ENCODE measurements at places on chromosomes 1 and 21.

DNA sequence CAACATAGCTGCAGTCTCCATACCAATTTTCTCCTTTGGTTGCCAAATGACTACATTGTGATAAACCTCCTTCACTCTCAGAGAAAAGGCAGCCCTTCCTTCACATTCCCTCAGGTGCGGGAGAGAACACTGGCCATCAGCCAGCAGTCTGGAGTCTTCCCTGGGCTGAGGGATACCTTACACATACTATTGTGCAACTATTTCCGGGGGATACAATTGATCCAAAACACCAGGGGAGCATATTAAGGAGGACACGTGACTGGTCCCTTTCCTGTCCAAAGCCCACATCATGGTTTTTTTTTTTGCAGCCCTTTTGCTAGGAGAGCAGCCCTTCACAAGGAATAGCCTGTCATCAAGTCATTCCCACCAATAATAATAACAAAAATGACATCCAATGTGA lies 172.1 kb upstream of the ZRANB2 start:
- DNase-seq: no peak

- DNase-seq: no peak
Observed at GRCh38 chr1:229195246-229195645, 75.7 kb upstream of the RAB4A start.

DNA sequence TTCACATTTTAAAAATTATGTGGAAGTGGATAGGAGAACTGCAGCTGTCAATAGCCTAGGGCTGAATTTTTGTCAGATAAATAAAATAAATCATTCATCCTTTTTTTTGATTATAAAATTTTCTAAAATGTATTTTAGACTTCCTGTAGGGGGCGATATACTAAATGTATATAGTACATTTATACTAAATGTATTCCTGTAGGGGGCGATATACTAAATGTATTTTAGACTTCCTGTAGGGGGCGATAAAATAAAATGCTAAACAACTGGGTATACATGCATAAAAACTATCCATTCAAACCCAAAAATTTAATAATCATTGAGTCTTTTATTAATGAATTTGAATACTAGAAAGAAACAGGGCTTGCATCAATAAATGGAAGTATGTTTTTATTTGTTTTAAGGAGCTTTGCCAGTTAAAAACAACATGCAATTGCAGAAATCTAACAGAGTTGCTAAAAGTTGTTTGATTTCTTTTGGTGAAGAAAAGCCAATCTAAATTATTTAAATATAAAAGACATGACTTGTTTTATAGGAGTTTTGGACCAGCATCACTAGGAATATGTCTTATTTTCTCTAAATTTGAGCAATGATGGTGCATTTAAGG lies 31.4 kb downstream of the CLCA1 start:
- no peak for DNase-seq

GRCh38 chr1:205118752-205119151 lies 3.0 kb downstream of the RBBP5 start:
- DNase-seq: no peak

- DNase-seq: no peak
Observed at GRCh38 chr1:214970016-214970415, 112.5 kb upstream of the KCNK2 start.

DNA sequence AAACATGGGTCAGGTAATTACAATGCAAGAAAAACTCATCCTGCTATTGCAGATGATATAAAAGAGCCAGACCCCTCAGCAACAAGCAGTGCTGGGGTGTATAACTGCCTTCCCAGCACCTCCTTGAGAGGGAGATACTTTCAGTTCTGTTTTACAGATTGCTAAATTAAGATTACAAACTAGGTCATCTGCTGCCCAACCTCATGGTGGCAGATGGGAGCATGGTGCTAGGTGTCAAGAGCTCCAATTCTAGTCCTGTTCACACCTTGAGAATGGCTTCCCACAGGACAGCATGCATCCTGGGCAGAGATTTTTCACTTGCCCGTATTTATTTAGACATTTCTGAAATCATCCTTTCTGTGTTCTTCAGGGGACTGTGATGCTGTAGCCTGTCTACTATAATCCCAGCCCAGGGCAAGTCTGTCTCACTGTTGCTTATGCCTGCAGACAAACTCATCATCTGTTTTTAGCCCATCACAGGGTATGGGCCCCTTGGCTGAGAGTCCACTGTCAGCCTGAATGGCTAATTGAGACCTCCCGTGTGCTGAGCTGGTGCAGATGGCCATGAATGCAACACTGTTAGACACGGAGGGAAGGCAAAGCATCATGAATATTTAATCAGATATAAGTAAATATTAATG lies 40.2 kb upstream of the PBX1 start:
- peak; percentile 20 for DNase-seq

GRCh38 chr1:84996846-84997666 lies at the start of gene MCOLN2:
TSS of gene MCOLN2 (minus strand) at chr1:84997113. CDS start at chr1:84996872, 241 bp downstream.
- DNase-seq: peak; percentile 43

GRCh38 chr21:29149808-29150425 lies 19.5 kb downstream of the MAP3K7CL start:
- DNase-seq: no peak

- no peak for DNase-seq
Observed at GRCh38 chr1:206713910-206714312, 29.2 kb downstream of the MAPKAPK2 start.

DNA sequence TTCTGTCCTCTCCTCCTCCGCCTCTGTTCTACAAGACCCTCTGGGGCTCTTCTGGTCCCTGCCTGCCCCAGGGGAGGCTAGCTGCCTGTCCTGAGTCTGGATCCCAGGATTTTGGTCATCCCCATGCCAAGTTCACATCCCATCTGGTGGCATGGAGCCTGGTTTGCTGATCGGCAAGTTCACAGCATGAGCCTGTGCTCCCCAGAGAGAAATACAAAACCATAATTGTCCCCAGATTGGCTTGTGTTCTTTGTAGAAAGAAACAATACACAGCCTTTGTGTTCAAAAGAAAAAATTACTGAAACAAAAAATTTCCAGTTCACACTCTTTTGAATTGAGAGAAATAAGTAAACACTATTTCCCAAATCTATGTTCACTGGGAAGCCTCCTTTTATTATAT lies 149.4 kb upstream of the ZC3H12A start:
- no peak for DNase-seq

GRCh38 chr1:10901091-10901890 lies 104.8 kb upstream of the CASZ1 start:
- DNase-seq: no peak

GRCh38 chr1:27338751-27339150 lies 3.1 kb upstream of the SYTL1 start:
- no peak for DNase-seq

DNA sequence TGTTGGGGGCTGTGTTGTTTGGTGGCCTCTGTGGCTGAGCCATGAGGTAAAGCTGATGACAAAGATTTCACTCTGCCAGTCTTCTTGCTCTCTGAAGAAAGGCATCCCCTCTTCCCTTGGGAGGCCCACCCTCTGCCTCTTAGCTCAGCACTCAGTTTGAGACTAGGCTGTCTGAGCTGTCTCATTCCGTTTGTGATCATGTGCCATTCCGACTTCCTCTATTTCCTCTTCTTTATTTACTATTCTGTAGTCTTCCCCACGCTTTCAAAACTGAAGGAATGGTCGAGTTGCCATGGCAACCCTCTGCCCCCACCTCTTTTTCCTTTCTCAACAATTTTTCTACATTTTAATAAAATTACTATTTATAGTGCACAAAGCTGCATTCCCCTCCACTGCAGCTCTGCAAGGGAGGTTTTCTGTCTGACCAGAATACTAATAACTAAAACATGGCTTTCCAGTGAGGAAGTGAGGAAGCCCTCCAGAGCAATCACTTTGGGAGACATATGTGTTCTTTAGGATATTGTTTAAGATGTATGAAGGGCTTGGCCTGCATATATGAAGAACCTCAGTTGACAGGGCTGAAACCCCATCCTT lies 30.8 kb downstream of the KCNA3 start:
- no peak for DNase-seq

GRCh38 chr1:239228451-239228850 lies 157.9 kb upstream of the CHRM3 start:
- no peak for DNase-seq

GRCh38 chr21:34878501-34878900 lies 170.6 kb downstream of the RUNX1 start:
- DNase-seq: no peak
